ENCODE measurements at places on chromosomes 5 and 9.

GRCh38 chr9:34545497-34545896, 22.7 kb upstream of the ENHO start:
- no peak for DNase-seq

DNA sequence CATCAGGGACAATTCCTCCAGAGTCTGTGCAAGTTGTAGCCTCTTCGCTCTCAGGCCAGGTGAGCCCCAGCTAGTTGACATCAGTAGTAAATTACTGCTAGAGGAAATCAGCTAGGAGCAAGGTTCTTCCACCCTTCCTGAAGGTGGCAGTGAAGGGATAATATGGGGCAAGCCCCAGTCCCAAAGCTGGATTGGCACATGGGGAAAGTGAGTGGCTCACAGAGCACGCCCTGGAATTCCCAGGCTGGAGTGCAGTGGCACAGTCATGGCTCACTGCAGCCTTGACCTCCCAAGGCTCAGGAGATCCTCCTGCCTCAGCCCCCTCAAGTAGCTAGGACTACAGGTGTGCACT, 82.1 kb downstream of the CYFIP2 start:
- DNase-seq, result no peak

DNA sequence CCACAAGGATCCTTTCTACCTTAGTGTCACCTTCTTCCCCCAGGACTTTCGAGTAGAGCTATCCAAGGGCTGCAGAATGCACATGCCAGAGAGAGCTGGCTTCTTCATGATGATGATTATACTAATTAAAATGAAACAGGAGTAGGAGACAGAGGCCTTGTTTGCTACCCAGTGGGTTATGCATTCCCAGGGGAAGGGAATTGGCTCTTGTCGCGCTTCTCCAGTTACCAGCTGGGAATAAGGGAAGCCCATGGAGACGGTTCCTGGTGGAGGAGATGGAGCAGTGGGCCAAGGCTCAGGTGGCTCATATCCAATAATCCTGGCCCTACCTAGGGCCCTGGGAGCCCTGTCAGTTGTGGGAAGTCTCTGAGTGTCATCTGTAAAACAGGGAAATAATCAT, 65.1 kb downstream of the WWC1 start:
- DNase-seq, result no peak

GRCh38 chr9:75743855-75744254, 146.6 kb upstream of the PCSK5 start:
- no peak for DNase-seq

DNA sequence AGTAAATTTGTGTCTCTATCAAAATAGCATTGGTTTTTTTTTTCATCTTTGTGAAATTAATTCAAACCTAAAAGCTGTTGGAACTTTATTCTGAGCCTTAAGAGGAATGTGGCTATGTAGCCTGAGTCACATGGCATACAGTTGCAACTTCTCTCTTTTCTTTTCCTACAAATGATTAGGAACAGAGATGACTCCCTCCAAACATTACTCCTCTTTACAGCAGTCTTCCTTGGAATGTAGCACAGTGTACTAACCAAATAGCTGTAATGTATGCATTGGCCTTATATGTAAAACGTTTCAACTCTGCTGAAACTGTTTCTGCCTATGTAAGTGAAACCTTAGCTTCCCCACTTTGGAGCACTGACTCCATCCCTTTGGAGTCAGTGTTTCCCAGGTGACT, 100.9 kb upstream of the MAP1B start:
- DNase-seq, result no peak

DNA sequence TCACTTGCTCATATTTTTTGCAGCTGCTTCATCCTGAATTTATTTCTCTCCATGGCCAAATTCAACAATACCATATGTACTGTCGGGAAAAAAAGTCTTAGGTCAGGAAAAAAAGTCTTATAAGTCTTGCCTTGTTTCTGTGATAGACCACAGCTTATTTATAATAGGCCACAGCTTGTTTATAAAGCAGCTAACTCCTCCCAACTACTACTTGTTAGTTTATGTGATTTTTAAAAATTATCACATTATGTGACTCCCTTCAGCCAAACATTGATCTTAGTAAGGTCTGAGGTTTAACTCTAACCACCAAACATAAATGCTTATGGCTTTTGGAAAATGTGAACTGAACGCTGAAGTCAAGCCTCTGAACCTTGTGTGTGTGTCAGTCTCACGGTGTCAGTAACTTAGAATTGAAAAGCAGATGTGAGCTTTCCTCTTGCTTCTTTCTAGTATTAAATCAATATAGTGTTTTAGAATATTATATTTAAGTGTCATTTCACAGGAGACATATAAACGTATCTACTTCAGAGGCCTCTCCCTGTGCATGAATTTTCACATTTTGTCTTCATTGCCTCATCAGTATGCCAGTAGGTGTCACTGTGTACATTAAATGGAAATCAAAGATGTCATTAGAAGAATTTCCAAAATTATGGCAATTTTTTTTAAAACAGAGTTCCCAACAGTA, 51.3 kb downstream of the SNX24 start:
- no peak for DNase-seq

DNA sequence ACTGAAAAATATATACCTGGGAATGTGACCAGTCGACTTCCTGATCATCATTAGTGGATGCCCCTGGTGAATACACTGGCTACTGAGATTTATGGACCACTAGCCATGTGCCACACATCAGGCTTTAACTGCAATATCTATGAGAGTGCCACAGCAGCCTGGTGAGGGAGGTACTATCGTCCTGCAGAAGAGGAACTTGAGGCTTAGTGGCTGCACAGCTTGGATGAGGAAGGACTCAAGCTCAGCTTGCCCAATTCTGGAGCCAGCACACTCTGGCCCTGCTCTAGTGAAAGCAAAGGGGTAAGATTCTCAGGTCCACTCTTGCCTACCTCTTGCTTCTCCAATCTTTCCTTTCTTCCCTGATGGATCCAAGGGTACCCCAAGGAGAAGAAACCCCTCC, 129.3 kb downstream of the ENTREP1 start:
- no peak for DNase-seq

DNA sequence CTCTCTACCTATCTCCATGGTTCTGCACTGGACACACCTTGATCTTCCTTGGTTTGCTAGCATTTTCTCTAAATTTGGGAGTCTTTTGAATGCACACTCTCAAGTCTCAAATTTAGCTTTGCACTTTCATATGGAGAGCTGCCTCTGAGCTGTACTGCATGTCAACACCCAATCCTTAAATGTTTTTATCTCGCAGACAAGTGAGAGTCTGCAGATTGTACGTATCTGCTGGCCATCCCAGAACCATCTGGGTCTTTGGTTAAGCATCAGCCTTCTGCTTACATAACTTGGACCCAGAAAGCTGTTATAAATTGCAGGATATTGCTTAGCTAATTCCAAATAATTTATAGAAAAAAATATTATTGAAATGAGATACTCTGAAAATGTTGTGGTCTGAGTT, 111.4 kb upstream of the GRAMD2B start:
- DNase-seq, result no peak

GRCh38 chr5:84191281-84191680, 193.4 kb downstream of the EDIL3 start:
- DNase-seq, result no peak

- no peak for DNase-seq
Measured at GRCh38 chr5:72301557-72301956, 18.5 kb downstream of the MRPS27 start.

DNA sequence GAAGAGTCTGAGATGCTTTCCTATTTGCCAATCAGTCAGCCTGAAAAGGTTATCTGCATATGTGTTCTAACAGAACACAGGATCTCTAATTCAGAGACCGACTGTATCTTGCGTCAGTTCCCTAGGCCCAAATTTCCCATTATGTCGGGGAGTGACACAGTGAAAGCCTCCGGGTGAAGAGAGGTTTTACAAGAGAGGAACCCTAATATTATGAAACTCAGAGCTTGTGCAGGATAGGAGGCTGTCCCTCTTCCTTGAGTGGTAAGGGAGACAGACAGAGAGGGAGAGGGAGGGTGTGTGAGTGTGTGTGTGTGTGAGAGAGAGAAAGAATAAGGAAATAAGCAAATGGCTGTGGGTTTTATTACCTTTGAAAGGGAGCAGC, 1.9 kb downstream of the CD14 start:
- DNase-seq, result no peak

DNA sequence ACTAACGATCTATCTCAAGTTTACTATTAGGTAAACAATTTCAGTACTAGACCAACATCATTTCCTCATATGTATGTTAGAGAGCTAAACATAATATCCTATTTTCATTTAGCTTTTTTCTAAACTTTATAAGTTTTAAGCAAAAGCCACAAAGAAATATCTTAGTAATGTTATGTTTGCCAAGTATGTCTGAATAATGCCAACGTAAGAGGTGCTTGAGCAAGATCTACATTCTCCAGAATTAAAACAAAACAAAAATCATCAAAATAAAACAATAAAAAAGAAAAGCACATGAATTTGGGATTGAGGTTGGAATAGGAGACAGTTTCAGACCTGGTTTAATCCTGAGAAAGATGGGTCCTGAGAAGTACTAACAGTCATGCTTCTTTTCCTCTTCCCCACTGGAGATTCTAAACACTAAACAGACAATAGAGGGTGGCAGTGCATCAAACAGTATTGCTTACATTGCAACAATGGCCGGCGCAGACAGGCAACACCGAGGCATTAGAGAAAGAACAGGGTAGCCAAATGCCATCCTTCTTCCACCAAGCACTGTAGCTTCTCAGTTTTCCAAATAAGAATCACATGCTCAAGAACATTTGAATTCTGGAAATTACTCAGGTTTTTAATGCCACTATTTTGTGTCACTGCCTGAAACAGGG, 33.6 kb downstream of the CSNK1A1 start:
- DNase-seq, result no peak

GRCh38 chr5:122757285-122757684, 17.6 kb upstream of the SNX2 start:
- no peak for DNase-seq

DNA sequence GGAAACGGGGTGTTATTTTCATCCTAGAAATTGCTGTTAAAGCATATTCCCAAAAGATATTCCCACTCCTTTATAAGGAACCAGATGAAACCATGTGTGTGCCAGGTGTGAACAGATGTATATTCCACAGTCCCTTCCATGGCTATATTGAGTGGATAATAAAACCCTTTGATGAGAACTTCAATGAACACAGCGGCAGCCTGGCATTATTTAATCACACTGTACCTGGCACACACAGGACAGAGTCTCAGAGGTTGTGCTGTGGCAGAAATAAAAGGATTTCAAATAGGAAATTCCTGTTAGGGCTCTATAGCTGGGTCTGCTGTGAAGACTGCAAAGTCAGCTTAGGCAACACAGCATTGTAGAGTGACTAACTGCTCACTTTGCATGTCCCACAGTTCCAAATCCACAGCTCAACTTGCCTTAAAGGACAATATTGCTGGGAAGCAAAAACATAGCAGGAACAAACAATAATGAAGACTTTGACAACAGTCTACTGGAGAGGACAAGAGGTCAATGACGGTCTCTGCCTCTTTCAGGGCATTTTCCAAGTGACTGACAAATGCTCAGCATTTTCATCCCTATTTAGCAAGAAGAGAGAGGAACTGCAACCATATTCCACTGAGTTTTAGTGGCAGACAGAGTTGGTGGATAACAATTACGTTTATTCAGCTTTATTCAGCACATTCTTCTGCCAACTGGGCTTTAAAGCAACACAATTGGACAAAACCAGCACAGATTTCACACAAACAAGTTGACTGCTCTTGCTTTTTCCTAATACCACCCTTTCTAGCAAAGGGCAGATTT, 255.7 kb upstream of the RGMB start:
- DNase-seq, result no peak

- DNase-seq, result no peak
Measured at GRCh38 chr5:160165137-160166068, 46.2 kb upstream of the PWWP2A start.

DNA sequence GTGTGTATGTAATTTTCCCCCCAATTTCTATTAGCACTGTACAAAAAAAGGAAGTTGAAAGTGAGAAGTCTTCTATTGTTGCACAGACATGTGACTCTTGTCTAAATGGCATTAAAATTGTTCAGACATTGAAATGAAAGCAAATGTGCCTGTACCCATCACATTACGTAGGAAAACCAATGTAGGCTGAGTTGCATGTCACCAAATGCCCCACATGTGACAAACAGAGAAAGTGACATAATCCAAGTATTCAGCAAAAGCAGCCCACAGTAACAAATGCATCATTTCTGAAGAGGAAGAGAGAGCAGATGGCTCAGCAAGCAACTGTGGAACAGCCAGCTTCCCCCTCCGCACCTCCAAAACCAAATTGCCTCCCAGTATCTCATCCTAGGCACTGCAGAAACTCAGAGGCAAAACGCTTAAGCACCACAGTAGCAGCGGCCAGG, 161.5 kb upstream of the NR4A3 start:
- no peak for DNase-seq

DNA sequence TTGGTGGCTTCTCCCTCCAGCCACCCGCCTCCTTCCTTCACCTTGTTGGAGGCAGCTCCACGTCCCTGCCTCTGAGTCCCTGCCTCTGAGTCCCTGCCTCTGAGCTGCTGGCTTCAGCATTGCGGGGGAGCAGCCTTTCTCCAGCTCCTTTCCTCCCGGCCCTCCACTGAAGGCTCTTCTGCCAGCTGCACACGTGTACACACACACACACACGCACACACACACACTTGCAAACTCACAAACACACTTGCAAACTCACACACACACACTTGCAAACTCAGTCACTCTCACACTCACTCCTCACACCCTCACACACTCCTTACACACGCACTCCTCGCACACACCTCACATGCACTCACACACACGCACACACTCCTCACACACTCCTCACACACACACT, 45.1 kb downstream of the C9orf50 start:
- no peak for DNase-seq

GRCh38 chr9:89006267-89006666, 15.0 kb downstream of the S1PR3 start:
- DNase-seq, result no peak

DNA sequence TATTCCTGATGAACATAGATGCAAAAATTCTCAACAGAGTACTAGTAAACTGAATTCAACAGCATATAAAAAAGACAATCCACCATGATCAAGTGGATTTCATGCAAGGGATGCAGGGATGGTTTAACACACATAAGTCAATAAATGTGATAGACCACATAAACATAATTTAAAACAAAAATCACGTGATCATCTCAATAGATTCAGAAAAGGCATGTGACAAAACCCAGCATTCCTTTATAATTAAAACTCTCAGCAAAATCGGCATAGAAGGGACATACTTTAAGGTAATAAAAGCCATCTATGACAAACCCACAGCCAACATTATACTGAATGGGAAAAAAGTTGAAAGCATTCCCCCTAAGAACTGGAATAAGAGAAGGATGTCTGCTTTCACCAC, 166.9 kb upstream of the TRIM32 start:
- no peak for DNase-seq

- no peak for DNase-seq
Measured at GRCh38 chr9:115690786-115691496, 462.6 kb upstream of the PAPPA start.

DNA sequence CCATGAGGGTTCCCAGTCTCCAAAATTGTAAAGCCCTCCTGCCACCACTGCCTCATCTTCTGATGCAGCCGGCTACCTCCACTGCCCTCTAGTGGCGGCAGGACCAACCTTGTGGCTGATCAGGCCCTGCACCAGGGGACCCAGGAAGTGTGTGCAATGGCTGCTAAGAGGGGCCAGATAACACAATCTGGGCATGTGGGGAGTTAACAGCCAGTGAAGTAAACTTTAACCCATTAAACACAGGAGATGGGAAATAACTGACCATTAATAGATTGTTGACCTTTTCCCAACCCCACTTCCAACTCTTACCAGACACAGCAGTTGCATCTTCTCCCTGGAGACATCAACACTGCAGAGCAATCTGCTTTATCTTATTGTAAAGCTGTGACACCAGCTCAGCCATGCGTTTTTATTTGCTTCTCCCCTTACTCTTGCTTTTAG, 63.3 kb downstream of the FREM1 start:
- peak; percentile 37 for DNase-seq

GRCh38 chr5:35660451-35660850, 42.8 kb downstream of the SPEF2 start:
- DNase-seq, result no peak

Data from stimulated activated CD4-positive, alpha-beta T cell treated with anti-CD3 and anti-CD28 coated beads, Interleukin-15, amount 100 ng/mL, for 1 hour (primary cell).